ENCODE measurements at places on chromosomes 4 and X. TPM values are rescaled to one million over a fixed set of nuclear protein-coding genes. Genes with fewer than 3 reads are reported as not detected.

FGFBP2 gene
- total RNA-seq: not detected

GAK gene
- 111 TPM for total RNA-seq

PDCL2 gene
- not detected for total RNA-seq

GAGE12D gene
- total RNA-seq: not detected

Data from OCI-LY7 (cell line).